ENCODE measurements at places on chromosomes 7 and 10. TPM values are rescaled to one million over a fixed set of nuclear protein-coding genes. Genes with fewer than 3 reads are reported as not detected.

The NUTM2D gene
- total RNA-seq: 2.2 TPM

The OR6B1 gene
- total RNA-seq: not detected

The AASS gene
- total RNA-seq: 30.3 TPM

The CLEC5A gene
- total RNA-seq: not detected

The ANKRD30A gene
- not detected for total RNA-seq

The UPK3B gene
- total RNA-seq: not detected

The TLX1 gene
- not detected for total RNA-seq

The COX19 gene
- total RNA-seq: 12.1 TPM

The PON3 gene
- total RNA-seq: not detected

The PRSS2 gene
- total RNA-seq: not detected

The C10orf90 gene
- not detected for total RNA-seq

The CHAT gene
- total RNA-seq: not detected

The TLL2 gene
- under 0.01 TPM for total RNA-seq

The LEP gene
- total RNA-seq: not detected

The DOCK4 gene
- total RNA-seq: 29.5 TPM

The FAM25C gene
- total RNA-seq: not detected

The FKBP9 gene
- total RNA-seq: 372 TPM

The KIAA1549 gene
- total RNA-seq: 0.99 TPM

The WNT8B gene
- total RNA-seq: not detected
